T-helper 9 cell (primary cell): ENCODE measurements at places on chromosomes 13 and 19.

DNA sequence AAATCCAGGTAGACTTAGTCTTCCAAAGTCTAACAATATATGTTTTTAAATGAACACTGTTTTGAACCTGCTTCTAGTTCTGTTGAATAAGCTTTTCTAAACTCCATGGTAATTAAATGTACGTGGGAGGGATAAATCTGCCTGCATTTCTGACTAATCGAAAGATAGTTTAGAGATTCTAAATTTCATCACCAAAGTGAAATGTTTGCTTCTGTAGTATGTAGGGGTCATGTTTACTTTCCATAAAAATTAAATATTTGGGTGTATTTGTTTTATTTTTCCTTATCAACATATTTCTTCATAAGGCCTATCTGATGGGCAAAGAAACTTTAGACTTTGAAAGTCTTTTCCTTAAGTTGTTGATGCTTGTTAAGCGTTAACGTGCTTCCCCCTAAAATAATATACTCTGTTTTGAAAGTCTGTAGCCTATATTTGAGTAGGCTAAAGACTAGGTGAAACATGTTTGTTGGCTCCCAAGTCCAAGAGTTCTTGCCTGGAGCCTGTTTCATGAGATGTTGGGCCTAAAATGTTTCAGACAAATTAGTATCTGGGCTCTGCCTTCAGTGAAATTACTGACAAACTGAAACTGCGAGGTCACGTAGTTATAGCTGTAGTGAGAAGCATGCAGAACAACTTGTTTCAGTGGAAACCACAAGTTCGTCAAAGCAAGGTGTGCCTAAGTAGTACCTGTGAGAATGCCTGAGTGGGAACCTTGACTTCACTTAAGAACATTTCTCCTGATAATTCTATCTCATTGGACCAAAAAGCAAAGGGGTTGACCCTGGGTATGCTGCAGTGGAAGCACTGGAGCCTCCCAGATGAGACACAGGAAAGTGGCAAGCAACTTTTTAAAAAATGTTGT, 126.2 kb downstream of the LMO7 start:
- DNase-seq, result no peak

- DNase-seq, result no peak
These were observed 27.3 kb upstream of the SPATA13 start for GRCh38 chr13:24133021-24133795.

DNA sequence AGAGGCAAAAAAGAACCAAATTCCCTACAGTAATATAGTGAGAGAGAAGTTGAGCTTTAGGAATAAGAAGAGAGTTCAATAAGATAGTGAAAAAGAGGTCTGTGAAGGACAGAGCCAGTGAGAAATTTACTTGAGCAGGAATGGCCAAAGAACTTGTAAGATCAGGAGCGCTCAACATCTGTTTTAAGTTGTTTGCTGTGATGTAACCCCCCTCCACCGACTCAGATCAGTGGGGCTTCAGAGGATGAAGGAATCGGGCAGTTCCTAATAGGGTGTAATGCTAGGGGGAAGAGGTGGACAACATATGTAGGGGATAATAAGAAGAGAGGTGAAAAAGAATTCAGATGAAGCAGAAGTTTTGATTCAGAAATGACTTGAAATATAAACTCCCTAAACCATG, 85.3 kb upstream of the FNDC3A start:
- no peak for DNase-seq

- no peak for DNase-seq
These were observed 372.1 kb downstream of the UQCRFS1 start for GRCh38 chr19:28840891-28841290.

DNA sequence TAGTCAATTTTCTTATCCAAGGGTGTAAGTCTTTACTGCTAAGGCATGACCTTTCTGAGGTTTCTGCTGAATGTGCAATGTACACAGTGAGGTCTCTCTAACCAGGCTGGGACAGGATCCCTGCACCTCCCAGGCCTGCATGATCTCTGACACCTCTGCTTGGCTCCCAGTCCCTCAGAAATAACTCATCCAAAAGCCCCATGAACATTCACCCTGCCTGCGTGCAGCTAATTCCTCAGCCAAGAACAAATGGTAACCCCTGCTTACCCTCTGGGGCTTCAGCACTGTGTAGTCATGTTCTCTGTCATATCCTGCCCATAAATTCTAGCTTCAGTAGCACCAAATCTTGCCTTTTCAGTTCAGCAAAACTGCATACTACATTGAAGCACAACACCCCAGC, 1146.3 kb upstream of the MIR17HG start:
- no peak for DNase-seq

GRCh38 chr19:29540114-29540513, 14.3 kb downstream of the VSTM2B start:
- DNase-seq, result no peak

- no peak for DNase-seq
These were observed 106.2 kb upstream of the KLF5 start for GRCh38 chr13:72952529-72953141.

DNA sequence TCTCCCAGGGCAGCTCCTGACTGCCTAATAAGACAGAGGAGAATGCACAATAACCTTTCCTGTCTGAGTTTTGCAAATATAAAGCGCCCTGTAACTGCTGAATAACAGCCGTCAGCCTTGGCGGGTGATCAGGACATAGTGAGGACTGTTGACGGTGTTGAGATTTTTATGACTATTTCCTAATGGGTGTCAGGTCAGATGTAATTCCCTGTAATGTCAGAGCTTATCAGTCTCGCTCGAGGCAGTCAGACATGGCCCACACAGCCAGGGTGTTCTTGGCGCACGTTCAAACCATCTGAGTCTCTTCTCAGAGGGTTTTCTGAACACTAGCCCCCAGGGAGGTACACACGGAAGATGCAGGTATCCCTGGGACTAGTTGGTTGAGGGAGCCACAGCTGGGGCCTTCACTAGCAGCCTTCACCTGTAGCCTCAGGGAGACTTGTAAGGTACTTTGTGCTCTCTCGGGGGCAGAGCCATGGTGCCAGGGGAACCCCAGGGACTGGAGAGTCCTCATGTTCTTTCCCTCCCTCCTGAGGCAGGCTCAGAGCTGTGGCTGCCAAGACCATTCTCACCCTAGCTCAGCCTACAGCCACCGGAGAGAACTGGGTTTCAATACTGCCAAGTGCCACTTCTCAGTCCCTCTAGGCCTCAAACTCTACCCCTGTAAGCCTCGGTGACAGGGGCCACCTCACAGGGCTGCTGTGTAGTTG, 213.1 kb downstream of the UQCRFS1 start:
- no peak for DNase-seq

- no peak for DNase-seq
These were observed 911.0 kb downstream of the UQCRFS1 start for GRCh38 chr19:28301961-28302360.

GRCh38 chr19:13881692-13882418, 4.9 kb downstream of the NANOS3 start:
- no peak for DNase-seq

GRCh38 chr19:45526143-45526542, 18.9 kb downstream of the VASP start:
- no peak for DNase-seq

- no peak for DNase-seq
These were observed 7.1 kb downstream of the SMIM7 start for GRCh38 chr19:16652854-16653253.

DNA sequence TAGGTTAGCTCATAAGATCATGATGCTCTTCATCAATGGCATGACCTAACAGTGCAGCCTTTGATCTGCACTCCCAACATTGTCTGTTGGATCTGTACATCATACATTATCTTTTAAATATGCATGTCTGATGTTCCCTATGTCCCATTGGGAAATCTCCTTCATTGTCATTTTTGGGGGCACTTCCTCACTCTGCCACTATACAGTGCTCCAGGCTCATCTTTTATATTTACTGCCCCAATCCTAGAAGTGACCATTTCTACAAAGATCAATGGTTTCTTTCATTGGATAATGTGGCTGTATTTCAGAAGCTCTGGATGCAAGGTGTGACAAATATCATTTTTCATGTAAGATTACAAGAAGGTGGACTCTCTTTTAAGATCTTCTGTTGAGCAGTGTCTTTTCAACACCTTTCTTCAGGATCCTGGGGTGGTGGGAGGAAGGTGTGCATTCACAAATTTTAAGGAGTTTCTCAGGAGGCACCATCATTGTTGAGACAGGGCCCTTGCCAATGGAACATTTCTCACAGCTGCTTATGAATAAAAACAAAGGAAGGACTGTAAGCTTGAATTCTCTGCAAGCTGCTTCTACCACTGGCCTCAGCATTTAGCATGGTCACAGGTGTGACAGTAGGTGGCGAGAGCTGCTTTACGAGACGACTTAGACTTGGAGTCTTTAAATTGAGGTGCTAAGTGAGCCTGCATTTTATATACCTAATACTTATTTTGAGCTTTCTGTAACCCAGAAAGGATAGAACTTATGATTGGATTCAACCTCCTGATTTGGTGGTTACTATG, 403.0 kb downstream of the LMO7 start:
- no peak for DNase-seq

DNA sequence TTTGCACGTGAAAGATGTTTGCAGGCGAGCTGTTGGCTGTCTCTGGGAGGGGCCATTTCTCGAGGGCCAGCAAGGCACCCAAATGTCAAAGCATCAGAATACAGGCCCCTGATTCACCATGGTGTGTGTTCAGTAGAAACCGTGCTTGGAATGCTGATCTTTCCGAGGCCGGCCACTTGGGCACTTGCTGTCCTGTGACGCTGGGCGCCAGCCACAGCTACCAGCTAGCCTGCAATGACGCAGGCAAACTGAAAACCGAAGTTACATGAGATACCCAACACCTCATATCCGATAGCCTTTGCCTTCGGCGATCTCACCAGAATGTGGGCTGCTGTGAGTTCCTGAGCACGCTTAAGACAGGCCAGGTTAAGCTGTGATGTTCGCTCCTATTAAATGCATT, 12.0 kb downstream of the THOP1 start:
- DNase-seq, result no peak

DNA sequence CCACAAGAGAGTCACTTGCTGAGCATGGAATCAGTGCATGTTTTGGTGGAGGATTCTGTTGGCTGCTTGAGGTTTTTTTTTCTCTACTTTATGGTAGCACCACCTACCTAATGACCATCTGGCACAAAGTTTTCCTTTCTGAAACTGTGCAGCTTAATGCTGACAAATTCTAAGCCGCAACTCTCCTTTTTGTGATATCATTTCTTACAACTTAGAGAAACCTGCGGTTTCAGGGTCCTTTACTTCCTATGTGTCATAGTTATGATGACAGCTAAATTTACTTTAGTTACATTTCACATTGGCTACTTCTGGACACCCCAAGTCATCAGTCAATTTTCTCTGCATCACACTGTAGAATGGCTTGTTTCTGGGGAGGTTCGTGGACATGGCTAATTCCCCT, 115.4 kb upstream of the TMTC4 start:
- DNase-seq, result no peak

- no peak for DNase-seq
These were observed 1.4 kb upstream of the RAB20 start for GRCh38 chr13:110562696-110563462.

- no peak for DNase-seq
These were observed 810.4 kb downstream of the DACH1 start for GRCh38 chr13:71056581-71056980.

- DNase-seq, result no peak
These were observed 1.5 kb upstream of the FXYD1 start for GRCh38 chr19:35136977-35137702.

DNA sequence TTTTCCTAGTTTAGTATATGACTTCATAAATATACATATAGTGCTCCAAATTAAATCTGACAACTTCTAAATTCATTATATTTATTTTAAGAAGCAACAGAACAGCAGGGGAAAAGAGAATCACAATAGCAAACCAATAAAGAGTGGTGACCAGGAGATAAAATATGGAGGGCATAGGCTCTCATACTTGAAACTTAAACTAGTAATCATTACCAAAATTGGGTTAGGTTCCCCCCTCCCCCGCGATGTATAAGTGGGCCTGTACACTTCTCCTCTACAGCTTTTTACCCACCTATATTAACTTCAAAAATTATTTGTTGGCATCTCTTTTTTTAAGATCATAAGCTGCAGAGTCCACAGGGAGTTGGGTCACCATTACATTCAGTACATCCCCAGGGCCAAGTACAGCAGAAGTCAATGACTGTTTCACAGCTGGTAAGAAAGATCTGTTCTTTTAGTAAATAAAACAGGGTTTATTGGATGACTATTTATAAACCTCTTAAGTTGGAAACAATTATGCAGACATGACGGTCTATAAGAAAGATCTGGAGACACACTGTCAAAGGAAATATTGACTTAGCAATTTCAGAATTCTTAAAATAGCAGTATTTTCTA, 29.4 kb downstream of the KLF12 start:
- DNase-seq, result no peak

DNA sequence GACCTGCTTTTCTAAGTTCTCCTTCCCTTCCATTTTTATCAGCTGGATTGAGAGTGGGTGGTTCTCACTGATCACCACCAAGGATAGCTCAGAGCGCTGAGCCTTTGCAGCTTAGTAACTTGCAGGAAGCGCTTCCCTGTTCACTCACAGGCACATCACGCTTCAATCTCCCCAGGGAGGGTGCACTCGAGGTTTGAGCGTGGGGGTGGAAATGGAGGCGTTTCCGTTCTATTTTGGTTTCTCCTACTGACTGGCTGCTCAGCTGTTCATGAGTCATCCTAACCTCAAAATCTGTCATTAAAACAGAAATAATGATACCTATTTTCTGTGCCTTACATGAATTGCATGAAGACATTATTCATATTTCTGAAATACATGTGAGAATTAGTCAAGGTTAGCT, 292.1 kb downstream of the SPRY2 start:
- DNase-seq, result no peak

- DNase-seq, result no peak
These were observed 129.9 kb upstream of the UBL3 start for GRCh38 chr13:29980339-29980738.

GRCh38 chr19:10421240-10422045, 1.1 kb downstream of the PDE4A start:
- DNase-seq, result no peak

- no peak for DNase-seq
These were observed 695.3 kb downstream of the DIAPH3 start for GRCh38 chr13:59468396-59468795.

DNA sequence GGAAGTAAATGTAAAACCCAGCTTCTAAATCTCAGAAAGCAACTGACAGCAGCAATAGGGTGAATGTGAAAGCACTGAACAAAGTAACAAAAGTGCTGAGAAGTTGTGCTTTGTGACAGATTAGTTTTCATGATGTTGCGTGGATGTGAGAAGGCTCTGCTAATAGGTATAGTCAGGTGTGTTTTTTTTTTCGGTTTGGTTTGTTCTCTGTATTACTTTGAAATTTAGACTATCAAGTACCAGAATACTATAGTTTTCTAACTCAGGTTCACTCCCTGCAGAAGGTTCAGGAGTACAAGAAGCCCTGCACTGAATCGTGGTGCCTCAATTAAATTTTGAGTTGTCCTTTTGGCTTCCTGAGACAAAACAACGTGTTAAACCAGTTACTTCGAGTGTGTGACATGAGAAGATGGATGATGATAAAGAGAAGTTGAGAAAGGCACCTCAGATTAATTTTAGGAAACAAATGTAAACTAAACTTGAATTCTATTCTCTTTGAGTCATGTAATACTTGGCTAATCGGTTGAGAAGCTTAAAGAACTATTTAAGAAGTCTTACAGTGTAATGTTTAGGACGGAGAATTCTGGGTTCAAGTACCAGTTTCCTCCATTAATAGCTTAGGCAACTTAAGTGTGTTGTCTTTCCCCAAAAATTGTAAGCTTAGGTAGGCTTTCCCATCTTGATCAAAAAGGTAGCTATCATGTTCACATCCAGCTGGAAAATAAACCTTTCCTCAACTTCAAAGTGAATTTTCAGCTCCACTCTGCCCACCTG, 10.3 kb downstream of the MIR17HG start:
- no peak for DNase-seq
